Fibroblast of skin of abdomen (primary cell): ENCODE measurements at places on chromosomes 7 and 10.

DNA sequence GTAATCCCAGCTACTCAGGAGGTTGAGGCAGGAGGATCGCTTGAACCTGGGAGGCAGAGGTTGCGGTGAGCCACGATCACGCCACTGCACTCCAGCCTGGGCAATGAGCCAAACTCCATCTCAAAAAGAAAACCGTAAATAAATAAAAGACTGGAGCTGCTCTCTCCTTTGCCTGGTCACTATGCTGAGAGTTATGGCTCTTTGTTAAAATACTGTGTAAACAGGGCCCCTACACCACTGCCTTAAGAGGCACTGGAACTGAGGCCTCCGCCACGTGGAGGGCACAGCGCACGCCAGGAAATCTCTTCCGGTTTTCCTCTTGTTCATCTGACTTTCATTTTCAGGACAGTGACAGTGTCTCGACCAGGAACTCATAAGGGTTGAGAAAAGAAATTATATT lies 123.3 kb downstream of the PAXIP1 start:
- no peak for DNase-seq

GRCh38 chr10:60352105-60352504 lies 37.6 kb downstream of the ANK3 start:
- DNase-seq = no peak

GRCh38 chr10:116073510-116073909 lies 199.5 kb downstream of the GFRA1 start:
- DNase-seq = no peak

DNA sequence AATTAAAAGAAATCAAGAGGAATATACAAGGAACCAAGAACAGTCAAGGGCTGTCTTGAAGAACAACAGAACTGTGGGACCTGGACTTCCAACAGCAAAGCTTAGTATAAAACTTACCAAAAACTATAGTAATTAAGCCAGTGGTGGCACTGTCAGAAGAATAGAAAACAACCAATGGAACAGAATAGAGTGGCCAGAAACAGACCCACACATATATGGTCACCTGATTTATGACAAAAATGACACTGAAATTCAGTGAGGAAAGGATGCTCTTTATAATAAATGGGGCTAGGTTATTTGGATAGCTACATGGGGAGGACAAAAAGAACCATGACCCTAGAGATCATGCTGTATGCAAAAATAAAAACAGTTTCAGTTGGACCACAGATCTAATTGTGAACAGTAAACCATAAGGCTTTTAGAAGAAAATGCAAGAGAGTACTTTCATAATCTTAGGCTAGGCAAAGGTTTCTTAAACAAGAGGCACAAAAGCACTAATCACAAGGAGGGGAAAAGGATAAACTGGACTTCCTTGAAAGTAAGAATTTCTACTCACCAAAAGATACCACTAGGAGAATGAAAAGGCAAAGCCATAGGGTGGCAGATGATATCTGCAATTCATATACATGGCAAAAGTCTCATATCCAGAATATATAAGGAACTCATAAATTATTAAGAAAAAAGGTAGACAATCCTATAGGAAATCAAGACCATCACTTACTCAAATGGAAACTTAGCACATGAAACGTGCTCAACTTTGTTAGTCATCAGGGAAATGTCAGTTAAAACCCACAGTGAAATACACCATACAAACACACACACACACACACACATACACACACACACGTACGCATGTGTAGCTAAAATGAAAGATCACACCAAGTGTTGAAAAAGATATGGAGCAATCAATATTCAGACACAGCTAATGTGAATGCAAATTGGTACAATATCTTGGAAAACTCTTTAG lies 20.8 kb downstream of the HYCC1 start:
- DNase-seq = no peak

- DNase-seq = no peak
These were observed 301.1 kb downstream of the CALN1 start for GRCh38 chr7:72111086-72111485.

- peak; percentile 14 for DNase-seq
These were observed 150.5 kb upstream of the VKORC1L1 start for GRCh38 chr7:65722361-65722792.

GRCh38 chr7:136692221-136692620 lies 176.2 kb upstream of the CHRM2 start:
- DNase-seq = no peak

- DNase-seq = no peak
These were observed 52.5 kb upstream of the USP6NL start for GRCh38 chr10:11663763-11664555.

DNA sequence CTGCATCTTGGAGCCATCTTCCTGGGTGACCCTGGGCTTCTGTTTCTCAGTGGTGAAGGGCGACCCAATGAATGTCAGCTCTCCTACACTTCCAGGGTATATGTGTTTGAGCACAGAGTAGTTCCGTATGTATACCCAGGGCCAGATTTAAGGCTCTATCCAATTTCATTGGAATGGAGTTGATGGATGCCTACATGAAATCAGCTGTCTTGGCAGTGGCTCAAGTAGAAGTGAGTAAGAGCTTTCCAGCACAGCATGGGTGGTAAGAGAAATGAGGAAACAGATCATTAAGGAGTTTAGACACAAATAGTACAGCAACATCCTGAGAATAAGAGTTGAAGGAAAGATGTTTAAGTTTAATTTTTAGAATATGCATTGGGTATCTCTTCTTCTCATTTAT lies 433.0 kb downstream of the PAXIP1 start:
- no peak for DNase-seq

DNA sequence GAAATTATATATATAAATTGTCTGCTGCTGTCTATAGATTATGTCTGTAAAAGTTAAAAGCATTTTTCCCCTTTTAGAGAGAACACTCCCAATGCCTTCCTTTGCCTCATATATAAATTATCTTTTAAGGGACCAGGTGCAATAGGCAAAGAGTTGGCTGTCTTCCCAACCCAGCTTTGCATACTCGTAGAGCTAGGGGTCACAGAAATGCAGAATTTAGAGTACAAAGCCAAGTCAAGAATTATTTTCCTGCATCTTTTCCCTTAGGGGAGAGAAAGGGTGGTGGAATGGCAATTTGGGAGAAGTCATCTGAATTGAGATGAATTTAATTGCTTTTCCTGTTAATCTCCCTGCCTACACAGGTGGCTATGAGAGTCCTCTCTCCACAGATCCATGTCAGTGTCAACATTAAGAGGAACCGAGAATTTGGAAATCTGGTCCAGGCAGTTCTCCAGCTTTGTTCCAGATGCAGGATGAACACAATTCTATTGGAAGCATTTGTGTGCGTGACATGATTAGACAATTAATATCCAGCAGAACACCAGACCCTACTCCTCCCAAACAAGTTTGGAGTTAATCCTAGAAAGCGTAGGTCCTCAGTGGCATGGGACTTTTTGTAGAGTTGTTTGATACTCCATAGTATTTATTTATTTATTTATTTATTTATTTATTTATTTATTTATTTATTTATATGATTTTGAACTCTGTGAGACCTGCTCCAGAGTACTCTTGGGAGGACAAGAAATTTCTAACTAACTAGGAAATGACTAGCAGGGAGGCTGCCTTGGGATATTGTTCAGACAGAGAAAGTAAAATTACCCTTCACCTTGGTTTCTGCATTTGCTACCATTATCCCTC lies 80.3 kb upstream of the SKAP2 start:
- DNase-seq = no peak

DNA sequence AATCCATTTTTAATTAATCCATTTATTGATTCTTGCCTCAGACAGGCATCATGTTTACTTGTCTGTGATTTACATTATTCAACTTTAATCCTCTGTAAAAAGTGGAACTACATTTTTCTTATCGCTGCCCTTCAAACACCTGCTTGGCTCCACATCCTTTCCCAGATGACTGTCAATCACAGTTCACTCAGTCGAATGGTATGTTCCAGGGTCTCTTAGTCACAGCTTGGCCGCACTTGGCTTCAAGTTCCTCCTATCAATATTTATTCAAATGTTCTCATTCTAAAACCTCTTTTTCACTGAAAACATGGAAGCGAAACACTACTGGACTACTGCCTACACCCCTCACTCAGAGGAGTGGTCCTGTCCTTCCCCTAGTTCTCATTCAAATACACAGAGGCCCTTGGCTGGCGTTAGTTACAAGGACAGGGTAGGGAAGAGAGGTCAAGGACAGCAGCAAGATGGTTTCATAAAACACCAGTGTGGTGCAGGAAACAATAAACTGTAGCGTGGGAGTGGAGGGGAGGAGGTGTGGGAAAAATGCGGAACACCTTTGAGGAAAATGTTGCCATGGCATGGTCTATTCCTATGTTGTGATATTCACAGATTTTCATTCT lies 143.2 kb downstream of the USP6NL start:
- DNase-seq = peak; percentile 9

DNA sequence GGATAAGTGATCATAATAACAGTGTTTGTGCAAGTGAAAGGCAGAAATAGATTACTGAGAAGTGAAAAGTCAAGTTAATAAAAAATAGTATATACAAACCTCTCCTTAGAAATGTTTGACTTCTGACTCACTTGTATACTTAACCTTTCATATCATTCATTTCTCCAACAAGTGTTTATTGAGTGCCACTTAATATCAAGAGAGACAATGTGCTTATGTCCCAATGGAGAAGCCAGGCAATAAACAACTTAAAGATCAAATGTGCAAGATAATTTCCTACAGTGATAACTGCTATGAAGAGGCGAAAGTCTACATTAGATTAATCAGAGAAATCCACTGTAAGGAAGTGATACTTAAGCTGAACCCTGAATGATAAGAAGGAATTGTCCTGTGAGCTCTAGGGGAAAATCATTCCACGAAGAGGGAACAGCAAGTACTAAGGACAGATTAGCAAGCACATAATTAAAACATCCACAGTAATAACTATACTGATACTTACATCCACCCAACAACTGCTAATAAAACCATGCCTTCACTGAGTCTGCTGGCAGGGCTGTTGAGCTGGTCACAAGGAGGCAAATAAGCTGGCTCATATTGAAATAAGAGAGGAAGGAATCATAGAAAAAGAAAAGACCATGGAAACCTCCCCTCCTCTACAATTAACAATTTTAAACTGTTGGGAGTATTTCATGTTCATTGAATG lies 203.5 kb downstream of the CTNNA3 start:
- no peak for DNase-seq

GRCh38 chr7:39666562-39666961 lies 43.2 kb downstream of the RALA start:
- DNase-seq = no peak

GRCh38 chr10:26969145-26969926 lies 108.6 kb upstream of the ABI1 start:
- DNase-seq = peak; percentile 83

DNA sequence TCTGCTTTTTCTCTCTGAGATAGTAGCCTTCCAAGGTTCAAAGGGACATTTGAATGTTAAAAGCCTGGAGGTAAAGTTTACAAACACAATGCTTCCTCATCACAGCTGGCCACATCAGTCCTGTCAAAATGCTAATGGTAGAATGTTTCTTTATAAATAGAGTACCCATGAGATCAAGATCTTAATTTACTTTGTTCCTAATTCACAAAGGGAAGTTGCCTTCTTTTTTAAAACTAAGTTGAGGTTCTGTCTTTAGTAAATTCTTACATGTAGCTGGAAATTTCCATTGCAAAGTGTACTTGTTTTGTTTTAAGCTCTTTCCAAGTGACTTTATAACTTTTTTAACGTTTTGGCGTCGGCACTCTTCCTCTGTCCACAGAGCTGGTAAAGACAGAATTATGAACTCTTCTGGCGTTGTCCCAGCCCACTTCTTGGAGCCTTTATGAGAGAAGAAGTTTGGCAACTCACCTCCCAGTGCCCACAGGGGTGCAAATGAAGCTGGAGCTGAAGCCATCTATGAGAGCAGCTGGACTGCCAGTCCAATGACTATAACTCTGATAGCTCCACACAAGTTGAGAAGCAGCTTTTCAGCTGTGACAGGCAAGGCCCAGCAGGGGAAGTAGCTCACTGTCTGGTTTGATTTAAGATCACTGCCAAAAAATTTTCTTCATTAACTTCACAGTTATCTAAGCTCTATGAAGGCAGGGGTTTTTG lies 23.3 kb downstream of the FZD1 start:
- peak; percentile 13 for DNase-seq

DNA sequence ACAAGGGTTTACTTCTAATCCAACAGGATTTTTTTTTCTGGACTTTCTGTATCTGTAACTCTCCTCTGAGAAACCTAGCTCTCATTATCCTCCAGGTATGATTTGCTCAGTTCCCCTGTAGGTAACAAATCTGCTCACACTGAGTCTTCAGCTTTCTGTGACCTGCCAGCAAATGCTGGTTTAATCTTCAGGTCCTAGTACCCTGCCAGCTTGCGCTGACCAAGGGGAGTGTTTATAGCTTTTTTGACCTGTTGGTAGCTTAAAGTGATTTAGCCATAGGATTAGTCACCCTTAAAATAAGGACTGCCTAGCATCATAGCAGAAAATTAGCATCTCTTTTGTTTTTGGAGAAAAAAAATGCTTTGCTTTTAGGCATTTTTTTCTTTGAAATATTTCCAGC lies 22.4 kb downstream of the SND1 start:
- DNase-seq = no peak

DNA sequence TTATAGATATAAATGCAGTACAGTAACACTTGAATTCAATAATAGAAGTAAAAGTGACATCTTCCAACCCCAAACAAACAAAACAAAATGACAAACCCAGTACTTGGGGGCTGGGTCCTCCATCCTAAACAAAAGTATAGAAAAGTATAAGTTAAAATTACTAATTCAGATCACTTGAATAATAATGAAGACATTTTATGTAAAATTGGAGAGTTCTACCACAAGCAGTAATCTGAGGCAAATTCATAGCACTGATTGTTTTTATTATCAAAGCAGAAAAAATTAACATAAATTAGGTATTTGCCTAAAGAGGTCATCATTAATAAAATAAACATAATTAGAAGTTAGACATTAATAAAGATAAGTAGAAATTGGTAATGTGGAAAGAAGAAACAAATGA lies 81.5 kb downstream of the ITPRID1 start:
- no peak for DNase-seq
